ENCODE measurements at places on chromosomes 13 and 19.
A peak's percentile ranks its signal among the peaks of the same experiment; 100 is the strongest.

- no peak for DNase-seq
Measured at GRCh38 chr13:51397262-51397941, 55.4 kb downstream of the INTS6 start.

- DNase-seq = no peak
Measured at GRCh38 chr19:23774524-23774971, 15.9 kb upstream of the ZNF681 start.

GRCh38 chr13:79548902-79549301 lies 67.9 kb downstream of the NDFIP2 start:
- no peak for DNase-seq

- no peak for DNase-seq
Measured at GRCh38 chr19:53874606-53874990, 6.9 kb downstream of the MYADM start.

- no peak for DNase-seq
Measured at GRCh38 chr13:106232681-106233080, 302.8 kb downstream of the EFNB2 start.

- DNase-seq = no peak
Measured at GRCh38 chr19:46862974-46863632, 2.3 kb downstream of the ARHGAP35 start.

DNA sequence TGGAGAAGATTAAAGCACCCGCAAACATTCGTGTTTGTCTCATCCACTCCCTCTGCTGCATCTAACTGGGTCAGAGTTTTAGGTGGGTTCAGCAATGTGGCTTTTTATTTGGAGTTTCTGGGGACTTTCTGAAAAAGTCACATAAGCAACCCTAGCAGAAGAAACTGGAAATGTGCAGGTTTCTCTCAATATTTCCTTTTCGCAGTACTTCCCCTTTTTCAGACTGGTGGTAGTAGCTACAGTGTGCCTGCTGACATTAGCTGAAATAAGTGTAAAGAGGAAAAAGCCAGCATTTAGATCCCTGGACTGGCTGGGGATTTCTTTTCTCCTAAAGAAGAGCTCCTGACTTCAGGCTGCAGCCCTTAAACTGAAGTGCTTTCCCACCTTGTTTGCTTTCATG lies 15.9 kb upstream of the OLFM4 start:
- peak; percentile 43 for DNase-seq

DNA sequence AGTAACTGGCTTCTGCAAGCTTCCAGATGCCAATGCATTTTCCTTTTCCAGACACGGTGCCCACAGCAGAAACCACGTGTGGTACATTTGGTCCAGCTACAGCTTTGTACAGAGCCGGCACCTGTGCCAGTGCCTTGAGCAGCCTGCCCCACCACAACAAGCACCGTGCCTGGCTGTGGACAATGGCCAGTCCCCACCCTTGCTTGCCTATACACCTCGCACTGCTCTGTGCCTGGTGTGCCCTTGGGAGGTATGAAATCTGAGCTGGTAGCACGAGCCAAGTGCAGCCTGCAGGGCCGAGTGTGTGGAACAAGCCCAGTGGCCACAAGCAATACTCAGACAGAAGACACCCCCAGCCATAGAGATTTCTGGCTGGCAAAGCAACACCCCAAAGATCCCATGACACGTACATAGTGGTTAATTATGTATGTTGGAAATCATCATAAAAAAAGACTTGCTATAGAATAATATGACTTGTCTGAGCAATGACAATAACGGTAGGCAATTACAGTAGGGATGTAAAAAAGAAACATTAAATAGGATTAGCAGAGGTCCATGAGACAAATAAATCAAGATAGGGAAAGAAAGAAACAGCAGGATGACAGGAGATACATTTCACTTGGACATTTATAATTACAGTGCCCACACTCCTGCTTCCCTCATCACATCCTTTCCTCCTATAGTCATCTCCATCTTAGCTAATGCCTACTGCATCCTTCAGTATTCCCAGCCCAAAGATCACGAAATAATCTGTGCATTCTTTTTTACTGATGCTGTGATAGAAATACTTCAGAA lies 1399.5 kb downstream of the PCDH9 start:
- no peak for DNase-seq

DNA sequence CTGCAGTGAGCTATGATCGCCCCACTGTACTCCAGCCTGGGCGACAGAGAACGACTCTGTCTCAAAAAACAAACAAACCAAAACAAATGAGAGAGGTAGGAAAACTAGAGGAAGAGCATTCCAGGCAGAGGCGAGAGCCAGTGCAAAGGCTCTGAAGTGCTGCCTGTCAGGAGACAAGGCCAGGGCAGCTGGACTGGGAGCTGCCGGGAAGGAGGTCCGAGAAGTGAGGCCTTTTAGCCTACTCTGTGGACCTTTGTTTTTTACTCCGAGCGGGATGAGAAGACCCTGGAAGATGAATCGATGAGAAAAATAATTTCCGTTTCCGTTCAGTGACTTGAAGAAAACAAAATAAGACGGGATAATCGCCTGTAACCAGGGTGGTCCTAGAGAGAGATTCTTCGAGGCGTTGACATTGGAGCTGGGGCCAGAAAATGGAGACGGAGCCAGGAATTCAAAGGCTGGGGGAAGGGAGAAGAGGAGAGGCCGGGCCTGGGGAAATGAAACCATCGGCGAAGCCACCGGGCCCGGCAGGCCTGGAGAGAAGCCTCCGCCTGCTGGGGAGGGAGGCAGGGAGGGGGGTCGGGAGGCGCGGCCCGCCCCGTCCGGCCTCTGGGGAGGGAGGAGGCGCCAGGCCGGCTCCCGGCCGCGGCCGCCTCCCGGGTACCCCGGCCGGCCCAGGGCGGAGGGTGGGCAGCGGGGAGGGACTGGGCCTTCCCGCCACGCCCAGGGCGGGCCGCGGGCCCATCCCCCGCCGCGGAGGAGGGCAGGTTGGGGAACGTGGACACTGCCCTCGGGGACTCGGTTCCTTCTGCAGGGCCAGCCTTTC lies 7.8 kb upstream of the SERTAD1 start:
- DNase-seq = peak; percentile 82

DNA sequence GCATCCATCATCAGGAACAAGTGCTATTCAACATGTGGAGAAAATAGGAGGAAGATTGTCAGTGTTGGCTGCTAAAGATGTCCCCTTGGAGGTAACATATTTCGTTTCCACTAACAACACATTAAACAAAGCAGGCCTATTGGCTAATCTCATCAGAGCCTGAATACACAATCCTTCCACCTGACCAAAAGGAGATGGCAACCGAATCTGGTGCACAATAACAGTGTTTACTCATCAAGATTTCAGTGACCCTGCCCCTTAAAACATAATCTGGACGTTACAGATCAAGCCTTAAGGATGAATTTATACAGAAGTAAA lies 582.5 kb downstream of the EFNB2 start:
- no peak for DNase-seq

DNA sequence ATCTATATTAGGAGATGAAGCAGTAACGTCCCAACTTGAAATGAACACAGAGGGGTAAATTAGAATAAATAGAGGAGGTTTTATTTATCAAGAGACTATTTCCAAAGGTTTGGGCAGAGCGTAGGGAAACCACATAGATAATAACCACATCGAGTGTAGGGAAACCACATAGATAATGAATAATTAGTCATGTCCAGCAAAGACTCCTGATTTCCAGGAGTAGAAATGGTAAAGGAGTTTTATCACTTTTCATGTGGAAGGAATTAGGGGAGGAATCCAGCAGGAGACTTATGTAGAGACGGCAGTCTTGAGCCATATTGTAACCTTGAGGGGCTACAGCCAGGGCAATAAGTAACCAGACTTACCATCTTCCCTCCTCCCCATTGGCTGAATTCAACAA lies 136.3 kb upstream of the CSNK1A1L start:
- DNase-seq = no peak

DNA sequence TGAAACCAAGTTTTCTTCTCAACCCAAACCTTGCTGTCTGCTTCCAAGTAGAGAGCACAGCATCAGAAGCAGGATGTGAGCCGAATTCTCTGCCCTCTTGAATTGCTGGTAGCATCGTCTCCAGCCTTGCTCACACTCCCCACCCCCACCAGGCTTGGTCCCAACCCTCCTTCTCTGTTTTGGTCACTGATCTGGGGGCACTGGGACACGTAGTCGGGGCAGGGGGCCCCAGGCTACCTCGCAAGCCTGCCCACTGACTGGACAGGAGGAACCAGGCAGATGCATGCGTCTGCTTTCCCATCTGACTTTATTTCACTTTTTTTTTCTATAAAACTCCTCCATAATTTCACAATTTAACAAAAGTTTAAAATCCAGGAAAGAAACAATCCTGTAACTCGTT lies 69.7 kb downstream of the MLLT1 start:
- DNase-seq = no peak

- no peak for DNase-seq
Measured at GRCh38 chr13:21723807-21724505, 53.1 kb downstream of the FGF9 start.

- DNase-seq = no peak
Measured at GRCh38 chr19:51131780-51132680, 7.3 kb downstream of the SIGLEC9 start.

DNA sequence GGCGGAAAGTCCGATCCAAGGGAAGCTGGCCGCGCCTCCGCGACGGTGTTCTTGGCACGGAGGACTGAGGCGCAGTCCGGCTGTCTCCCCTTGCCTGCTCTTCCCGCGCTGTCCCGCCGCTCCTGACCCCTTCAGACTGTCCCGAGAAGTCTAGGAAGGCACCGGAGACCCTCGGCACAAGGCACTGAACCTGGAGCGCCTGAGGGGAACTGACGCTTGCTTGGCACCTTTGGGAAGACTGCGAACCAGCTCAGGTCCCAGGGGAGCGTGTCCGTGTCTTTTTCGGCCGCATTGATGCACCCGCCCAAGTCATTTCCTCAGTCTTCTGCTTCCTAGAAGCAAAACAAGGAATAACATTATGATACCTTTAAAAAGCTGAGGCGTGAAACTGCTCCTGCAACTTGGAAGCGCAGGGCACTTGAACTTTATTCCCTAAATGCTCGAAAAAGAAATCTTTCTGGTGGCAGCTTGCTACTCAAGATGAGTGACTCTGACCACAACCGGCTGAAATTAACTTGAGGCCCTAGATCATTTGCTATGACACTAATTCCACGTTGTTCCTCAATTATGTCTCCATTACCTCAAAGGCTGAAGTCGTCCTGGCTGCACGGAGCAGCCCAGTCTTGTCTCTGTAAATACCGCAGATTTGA lies 735 bp upstream of the FLT1 start:
- DNase-seq = no peak

DNA sequence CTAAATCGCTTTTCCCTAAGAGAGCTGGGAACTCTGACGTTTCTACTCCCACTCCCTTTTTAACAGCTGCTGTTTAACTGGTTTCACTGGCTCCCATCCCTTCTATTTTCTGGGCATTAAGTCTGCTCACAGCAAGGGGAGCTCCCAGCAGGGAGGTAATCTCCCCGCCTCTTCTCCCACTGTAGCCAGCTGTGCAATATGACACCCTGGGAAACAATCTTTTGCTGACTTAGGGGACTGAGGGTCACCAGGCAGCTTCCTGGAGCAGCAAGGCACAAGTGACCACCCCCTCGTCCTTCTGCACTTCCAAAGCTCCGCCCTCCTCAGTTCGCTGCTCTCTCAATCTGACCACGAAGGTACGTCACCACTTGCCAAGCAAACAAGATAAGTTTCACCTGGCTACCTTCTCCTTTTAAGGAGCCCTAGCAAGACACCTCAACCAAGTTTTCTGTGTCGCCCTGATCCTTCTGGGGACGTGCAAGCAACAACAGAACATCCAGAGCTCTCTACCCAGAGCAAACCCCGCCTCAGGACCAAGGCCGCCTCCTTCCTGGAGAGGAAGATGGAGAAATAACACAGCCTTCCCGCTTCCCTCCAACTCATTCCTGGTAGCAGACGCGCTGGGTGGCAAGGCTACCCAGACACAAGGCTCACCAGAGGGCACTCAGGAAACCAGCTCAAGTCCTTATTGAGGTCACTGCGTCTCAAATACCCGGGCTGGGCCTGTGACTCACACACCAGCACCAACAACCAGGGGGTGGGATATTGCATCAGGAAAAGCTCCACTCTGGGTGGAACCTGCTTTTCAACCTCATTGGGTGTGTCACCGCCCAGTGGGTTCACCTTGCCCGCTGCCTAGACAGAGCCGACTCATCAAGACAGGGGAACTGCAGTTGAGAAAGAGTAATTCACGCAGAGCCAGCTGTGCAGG lies 92.4 kb downstream of the STK24 start:
- peak; percentile 84 for DNase-seq

- DNase-seq = peak; percentile 68
Measured at GRCh38 chr19:47699360-47699917, 13.8 kb upstream of the EHD2 start.

- DNase-seq = peak; percentile 23
Measured at GRCh38 chr13:42656161-42656560, 82.2 kb downstream of the TNFSF11 start.

- no peak for DNase-seq
Measured at GRCh38 chr13:86051134-86052103, 252.2 kb upstream of the SLITRK6 start.

DNA sequence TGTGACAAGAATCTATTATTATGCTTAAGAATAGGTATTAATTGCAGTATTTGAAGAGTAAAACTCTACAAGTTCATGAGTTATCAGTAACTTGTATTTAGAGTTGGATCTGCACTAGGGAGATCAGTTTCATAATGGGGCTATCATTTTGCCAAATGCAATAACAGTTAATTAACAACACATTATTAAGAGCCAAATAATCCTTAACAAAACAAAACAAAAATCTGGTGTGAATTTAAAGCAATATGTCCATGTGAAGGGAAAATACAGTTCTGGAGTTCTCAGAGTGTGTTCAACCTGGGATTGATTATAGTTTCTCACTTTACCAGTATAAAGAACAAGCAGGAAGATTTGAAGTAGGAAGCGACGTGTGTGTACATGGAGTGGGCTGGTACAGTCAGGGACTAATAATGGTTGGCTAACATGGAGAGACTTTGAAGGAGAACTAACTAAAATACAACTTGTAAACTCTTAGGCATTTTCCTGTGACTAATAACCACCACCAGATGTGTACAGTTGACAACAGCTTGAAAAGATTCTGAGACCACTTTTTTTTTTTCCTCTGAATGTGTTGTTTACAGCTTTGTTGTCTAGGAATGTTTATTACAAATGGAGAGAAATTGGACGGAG lies 58.5 kb downstream of the POSTN start:
- no peak for DNase-seq

- DNase-seq = no peak
Measured at GRCh38 chr13:102770435-102770834, 3.2 kb downstream of the TEX30 start.

GRCh38 chr19:35247526-35248309 lies 1.1 kb upstream of the LSR start:
- peak; percentile 85 for DNase-seq

- no peak for DNase-seq
Measured at GRCh38 chr19:45094137-45094536, 1.2 kb downstream of the PPP1R37 start.

DNA sequence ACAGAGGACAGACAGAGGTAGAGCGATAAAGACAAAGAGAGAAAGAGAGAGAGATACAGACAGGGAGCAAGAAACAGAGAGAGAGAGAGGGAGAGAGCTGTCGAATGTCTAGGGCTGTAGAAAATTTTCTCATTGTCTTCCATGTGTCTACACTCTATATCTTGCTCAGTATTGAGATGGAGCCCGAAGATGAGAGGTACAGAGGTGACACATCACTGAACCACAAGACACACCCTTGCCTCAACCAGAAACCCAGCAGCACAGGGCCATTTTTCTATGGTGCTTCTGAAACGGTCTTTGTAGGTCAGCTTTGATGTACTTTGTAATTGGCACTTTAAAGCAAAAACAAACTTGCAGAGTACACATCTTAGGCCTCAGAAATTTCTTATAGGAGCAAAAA lies 111.9 kb downstream of the KL start:
- peak; percentile 46 for DNase-seq
